ENCODE measurements at places on chromosomes 2 and 18.

GRCh38 chr2:15389895-15390294 is 171.2 kb downstream of the NBAS start:
- no peak for DNase-seq

DNA sequence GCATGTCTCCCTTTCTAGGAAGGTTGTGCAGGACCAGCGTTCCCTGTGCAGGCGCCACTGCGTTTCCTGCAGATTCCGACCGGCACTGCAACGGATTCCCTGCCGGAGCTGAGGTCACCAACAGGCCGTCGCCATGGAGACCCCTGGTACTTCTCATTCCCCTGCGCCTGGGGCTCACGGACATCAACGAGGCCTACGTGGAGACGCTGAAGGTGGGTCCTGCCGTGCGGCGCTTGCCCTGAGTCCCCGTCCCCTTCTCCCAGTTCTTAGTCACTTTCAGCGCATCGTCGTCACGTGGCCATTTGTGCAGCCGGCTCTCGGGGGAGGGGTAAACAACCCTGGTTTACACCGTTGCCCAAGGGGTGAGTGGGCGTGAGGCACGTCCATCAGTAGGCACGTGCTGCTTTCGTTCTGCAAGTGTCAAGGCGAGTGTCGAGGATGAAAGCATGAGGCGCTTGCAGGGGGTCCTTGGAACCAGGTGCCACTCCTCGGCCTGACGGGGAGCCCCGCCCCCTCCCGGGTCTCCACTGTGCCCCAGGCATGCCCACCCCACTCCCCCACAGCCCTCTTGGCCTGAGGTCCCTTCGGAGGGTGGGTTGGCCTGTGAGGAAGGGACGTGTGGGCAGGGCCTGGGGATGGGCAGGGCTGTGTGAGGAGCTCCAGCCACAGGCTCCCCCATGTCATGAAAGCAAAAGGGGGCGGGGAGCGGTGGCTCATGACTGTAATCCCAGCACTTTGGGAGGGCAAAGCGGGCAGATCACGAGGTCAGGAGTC is 19.8 kb downstream of the DTYMK start:
- no peak for DNase-seq

DNA sequence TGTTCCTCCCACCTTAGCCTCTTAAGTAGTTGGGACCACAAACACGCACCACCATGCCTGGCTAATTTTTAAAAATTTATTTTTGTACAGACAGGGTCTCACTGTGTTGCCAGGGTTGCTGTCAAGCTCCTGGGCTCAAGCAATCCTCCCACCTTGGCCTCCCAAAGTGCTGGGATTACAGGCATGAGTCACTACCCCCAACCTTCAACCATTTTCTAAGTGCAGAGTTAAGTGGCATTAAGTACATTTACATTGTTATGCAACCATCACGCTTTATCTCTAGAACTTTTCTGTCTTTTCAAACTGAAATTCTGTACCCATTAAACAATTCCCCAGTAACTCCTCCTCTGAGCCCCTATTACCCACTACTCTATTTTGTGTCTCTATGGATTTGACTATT is 45.9 kb upstream of the AFF3 start:
- DNase-seq: no peak

- DNase-seq: no peak
These were observed 72.0 kb upstream of the FN1 start for GRCh38 chr2:215507836-215508235.

DNA sequence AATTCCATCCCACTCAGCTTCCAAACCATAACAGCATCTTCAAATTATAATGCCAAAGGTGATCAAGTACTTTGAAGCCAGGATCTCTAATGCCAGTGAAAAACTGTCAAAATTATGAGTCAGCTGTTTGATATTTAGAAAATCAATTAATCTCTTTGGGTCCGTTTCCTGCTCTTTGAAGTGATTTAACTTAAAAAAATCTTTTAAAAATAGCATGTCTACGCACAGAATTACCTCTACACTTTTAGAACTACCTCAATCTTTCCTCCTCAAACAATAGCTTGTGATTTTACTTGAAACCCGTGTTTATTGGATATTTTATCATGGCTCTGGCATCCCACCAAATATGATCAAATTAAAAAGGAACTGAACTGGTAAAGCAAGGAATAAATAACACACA is 31.3 kb upstream of the TANK start:
- DNase-seq: no peak

- DNase-seq: no peak
These were observed 56.3 kb downstream of the PAX3 start for GRCh38 chr2:222242532-222242931.

GRCh38 chr2:20153131-20153851 is 71.6 kb downstream of the SDC1 start:
- no peak for DNase-seq

GRCh38 chr2:236749346-236749745 is 179.7 kb downstream of the ACKR3 start:
- DNase-seq: no peak

GRCh38 chr2:68091439-68092034 is 28.7 kb upstream of the C1D start:
- no peak for DNase-seq

GRCh38 chr18:3985020-3985419 is 470.1 kb downstream of the DLGAP1 start:
- no peak for DNase-seq

GRCh38 chr2:241001413-241002274 is 3.2 kb downstream of the SNED1 start:
- DNase-seq: no peak

GRCh38 chr2:40751981-40752380 is 300.1 kb upstream of the SLC8A1 start:
- DNase-seq: no peak

GRCh38 chr2:151325581-151326095 is 31.8 kb upstream of the TNFAIP6 start:
- DNase-seq: no peak

DNA sequence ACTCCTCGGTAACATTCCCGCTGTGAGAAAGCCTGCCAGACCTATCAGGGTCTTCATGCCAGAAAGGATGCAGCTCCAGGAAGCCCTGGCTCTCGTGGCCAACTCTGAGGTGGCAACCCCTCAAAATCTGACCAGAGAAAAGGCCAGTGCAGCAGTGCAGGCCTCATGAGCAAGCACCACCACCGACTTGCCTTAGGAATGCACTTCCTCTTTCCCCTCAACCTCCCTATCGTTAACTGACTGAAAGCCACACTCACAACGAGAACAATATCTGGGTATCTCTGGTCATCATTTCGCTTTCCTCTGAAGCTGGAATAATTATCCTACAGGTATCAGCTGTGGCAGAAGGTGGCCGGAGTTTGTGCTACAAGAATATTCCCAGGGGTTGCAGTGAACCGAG is 101.4 kb upstream of the POU3F3 start:
- no peak for DNase-seq

GRCh38 chr18:23908827-23909226 is 105.7 kb upstream of the TTC39C start:
- no peak for DNase-seq

DNA sequence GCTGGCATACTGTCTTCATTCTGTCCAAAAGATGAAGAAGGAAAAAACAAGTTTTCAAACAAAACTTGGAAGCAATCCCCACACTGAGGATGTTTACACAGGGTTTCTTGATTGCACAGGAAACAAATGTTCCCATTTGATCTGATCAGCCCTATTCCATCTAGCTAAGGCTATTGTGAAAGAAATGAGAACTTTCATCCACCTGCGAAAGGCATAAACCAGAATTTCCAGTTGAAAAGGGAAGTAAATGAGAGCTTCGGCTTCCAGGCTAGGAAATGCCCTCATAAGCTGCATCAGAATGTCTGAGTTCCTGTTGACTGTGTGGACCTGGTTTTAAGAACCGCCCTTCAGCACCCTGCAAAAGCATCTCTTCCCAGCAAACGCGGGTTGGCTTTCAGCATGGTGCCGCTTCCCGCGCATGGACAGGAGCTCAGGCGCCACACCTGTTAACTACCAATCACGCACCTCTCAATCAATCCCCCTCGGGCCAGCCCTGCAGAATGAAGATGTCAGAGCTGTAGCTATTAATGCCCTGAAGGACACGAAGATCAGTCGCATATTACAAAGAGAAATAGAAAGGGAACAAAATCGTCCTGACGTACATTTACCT is 850.4 kb downstream of the GALR1 start:
- no peak for DNase-seq

- no peak for DNase-seq
These were observed 24.2 kb downstream of the TET3 start for GRCh38 chr2:74008761-74009395.

- no peak for DNase-seq
These were observed 29.9 kb downstream of the MTERF4 start for GRCh38 chr2:241072151-241072550.

GRCh38 chr18:59728816-59729215 is 31.6 kb upstream of the CCBE1 start:
- DNase-seq: no peak

DNA sequence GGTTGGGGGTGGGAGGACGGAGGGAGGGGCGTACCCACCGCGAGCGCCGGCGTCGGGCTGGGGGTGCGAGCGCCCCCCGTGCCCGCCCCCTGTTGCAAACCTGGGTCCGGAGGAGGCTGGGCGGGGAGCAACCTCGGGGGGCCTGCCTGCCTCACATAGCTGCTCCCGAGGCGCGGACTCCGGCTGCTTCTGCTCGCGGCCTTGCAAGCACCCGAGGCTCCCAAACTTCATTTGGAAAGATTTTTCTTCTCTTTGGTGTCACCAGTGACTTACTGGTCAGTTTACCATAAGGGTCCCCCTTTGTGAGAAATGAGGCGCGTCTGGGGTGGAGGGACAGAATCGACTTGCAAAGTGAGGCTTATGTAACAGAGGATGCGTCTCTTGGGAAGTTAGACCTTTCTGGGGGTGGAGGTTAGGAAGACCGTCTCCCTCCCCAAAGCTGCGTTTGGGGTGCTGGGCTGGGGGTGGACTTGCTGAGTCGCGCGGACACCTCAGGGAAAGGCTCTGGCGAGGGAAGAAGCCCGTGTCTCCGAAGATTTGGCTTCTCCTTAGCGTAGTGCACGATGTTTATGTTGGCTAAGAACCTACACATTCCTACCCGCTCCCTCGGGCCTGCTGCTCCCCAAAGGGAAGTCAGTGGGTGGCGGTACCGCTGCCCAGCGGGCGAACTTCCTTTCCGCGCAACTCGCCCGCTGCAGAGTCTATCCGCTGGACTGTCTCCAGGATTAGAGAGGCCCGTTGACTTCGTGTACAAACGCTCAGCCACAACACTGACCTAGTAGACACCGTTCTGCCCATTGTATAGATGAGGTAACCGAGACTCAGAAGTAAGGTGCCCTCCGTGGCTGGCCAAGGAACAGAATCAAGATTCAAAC is 559 bp downstream of the TMEM37 start:
- DNase-seq: no peak

DNA sequence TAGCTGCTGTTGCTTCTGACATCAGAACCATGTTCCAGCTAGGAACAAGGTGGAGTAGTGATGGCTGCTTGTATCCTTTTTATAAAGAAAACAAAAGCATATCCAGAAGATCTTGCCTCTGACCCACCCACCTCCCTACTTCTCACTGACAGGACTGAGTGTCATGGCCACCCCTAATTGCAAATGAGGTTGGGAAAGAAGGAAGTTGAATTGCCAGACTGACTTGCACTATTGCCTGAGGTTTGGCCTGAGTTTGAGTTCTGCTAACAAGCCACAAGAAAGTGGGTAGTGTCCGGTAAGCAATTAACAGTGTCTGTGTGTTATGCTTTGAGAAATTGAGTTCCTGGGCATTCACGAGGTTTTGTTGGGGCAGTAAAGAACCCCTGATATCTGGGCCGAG is 22.8 kb downstream of the SGPP2 start:
- DNase-seq: no peak

DNA sequence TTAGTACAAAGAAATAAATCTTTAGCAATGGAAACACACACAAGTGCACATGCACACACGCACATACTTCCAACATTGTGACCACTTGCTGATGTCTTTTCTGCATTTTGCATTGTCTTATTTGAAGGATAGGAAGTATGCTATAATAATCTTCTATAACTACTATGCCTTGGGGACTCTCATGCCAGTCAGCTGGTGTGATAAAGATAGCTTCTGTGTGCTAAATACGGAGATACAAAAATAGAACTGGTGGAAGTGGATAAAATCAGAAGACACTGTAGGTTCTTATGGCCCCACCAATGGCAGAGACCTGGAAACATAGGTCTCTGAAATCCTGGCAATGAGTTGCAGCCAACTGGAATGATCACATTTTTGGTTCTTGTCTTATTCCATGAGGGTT is 31.5 kb upstream of the RASGRP3 start:
- DNase-seq: no peak

DNA sequence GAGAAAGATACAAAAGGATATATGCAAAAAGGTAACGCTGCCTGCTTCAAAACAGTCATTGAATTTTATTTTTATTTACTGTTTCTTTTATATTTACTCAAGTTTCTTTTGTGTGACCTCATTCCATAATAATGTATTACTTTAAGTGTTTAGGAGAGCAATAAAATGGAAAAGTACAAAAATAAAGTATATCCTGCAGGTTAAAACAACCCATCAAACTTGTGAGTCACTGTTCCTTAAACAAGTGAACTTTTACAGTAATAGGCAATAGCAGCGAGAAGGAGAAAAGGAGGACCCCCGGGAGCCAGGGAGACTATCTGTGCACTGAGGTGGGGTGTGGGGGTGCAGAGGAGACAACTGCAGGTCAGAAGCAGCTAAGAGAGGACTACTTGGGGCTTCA is 124.5 kb downstream of the EN1 start:
- DNase-seq: no peak
